ENCODE measurements at places on chromosomes 6 and 20. TPM values are rescaled to one million over a fixed set of nuclear protein-coding genes. Genes with fewer than 3 reads are reported as not detected.
A peak's percentile ranks its signal among the peaks of the same experiment; 100 is the strongest.

Gene SMIM8
- 3.5 TPM for total RNA-seq

DNA sequence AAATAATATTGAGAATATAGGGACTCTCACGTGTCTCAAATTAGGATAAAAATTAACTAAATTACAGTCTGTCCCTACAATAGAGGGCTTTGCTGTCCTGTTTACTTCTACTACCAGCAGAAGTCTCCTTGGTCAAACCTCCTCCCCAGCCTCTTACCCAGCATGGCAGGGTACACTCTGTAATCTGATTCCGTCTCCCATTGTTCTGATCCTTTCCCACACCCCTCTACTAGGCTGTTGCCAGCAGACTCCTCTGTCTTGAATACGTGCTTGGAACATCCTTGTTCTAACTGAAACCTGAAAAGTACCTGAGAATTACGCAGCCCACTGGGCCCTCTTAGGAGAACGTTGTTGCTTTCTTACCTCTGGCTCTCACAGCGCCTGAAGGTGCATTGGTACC lies 112.2 kb upstream of the PREP start:
- DNase-seq, result no peak

Gene ATF6B
- total RNA-seq, result 26.2 TPM

Gene FOXC1
- 17.9 TPM for total RNA-seq

GRCh38 chr6:149476789-149477455 lies 7.9 kb downstream of the ZC3H12D start:
- no peak for DNase-seq

DNA sequence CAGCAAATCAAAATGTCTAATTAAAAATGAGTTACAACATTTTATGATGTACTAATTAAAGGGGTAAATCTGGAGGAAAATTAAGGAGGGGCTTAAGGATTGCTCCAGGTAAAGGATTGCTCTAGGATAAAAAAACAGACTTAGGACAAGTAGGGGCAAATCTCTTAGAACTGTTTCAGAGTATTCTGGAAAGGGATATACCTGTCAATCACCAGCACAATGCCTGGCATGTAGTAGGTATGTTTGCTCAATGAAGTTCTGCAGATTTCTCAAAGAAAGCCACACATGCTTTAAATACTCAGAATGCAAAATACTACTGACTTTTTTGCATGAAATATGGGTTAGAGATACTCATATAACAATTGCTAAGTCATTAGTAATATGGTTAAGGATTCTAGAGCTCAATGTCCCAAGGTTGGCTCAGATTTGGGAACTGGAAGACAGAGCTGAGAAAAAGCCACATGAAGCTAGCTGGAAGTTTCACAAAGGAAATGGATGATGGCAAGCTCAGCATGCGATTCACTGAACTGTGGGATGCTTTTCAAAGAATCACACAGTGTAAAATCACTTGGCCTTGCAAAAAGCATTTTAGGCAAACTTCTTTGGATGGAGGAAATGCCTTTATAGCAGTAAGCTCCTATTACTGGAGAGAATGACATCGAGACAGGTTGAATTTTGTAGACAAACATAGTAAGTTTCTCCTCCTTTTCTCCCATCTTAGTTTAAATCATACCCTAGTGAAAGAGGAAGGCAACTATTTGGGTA lies 72.8 kb downstream of the MAP3K5 start:
- no peak for DNase-seq

Gene SNPH
- 5.9 TPM for total RNA-seq

DNA sequence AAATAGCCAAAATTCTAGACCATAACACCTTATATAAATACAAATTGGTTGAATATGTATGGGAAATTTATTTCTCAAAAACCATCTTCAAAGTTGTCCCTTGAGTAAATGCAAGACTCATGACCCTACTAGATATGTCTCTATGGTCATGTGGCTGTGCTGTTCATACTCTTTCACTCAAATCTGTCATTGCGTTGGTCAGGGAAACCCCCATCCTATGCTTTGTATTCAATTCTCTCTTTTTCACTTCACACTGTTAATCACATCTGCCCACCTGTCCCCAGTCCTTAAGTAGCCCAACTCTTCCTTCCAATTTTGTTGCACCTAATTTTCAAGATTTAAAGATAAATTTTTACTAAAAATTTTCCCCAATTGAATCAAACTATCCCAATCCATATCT lies 51.0 kb downstream of the RPS12 start:
- DNase-seq, result no peak

- DNase-seq, result no peak
Measured at GRCh38 chr6:80287607-80288006, 181.1 kb downstream of the BCKDHB start.

DNA sequence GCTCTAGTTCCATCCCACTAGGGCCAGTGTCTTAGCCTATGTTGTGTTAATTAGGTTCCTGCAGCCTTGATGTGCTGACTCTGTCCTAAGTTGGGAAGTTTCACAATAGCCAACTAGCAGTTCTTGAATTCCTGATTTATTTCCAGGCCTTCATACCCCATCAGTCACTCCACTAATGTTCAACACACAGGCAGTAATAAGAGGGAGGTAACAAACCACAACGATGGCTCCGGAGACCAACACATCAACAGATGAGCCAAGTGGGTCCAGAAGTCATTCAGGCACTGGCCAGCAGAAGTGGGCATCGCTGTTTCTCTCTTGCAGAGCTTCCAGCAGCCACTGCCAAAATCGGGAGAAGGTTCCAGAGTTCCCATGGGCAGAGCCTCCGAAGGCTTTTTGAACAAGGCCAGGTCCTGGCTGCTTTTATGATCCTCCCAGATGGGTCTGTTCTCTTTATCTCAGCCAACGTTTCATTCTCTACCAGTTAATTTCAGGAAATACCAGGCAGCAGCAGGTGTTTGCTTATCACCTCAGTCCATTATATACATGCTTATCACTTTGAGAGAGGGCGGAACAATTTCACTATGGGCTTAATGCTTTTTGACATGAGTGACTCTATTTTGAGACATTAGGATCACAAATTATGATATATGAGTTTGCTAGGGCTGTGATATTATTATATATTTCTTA lies 48.5 kb upstream of the NOP56 start:
- peak; percentile 5 for DNase-seq

DNA sequence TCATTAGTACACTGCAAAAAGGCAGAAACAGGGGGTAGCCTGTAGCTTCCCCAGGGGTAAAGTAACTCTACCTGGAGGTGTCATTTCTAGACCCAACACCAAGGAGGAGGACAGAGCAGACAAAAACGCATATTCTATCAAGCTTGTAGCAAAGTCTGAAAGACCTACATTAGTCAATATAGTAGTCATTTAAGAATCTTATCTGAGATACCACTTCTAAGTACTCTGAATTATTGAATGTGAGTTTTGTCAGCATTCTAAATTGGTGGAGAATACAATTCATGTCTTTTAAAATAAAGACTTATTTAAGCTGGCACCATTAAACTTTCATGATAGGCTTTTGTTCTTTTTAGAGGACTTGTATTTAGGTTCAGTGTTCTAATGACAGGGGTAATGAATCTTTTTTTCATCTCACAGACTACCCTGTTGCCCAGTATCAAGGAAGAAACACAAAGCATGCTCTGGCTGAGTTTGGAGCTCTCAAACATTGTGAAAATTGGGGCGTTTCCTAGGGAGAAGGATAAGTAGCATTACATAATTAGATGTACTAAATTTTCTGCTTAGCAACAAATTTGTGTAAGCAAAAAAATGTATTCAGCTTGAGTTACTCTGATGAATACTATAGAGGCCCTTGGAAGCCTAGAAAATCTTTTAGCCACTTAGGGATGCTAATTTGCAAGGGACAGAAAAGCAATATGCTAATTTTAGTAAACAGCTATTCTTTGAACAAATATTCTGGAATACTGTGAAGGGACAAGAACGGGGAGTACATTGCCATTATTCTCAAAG lies 255.4 kb upstream of the HSF2 start:
- no peak for DNase-seq

- DNase-seq, result peak; percentile 12
Measured at GRCh38 chr6:167267921-167268401, 23.2 kb upstream of the UNC93A start.

Gene PAX1
- total RNA-seq, result 0.10 TPM

Gene RFX6
- not detected for total RNA-seq

DNA sequence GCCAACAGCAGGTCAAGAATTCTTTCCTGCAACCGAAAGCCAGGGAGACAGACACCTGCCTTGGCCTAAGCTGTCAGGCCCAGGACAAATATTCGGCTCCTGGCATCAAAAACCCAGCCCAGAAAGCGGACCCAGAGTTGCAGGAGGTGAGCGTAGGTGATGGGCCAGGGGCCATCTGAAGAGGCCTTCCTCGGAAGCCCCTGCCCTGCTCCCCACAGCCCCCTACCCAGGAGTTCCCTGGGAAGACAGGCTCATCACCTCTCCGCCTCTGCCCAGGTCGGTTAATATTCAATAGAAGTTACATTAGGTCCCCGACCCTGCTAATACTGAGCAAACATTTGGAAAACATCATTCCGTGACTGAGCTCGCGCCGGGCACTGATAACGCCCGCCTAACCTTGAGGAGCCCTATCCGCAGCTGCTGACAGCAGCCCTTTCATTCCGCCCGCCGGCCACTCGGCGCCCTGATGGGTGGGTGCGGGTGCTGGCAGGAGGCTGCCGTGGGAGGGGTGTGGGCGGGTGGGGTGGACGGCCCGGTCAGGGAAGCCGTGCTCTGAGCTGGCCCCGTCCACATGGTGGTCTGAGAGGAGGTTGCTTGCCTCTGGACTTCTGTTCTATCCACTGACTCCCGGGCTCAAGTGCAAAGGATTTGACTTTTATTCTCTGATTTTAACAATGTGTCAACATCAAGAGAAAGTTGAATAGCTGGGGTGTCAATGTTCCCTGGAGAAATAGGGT lies 55.7 kb downstream of the HNF4A start:
- DNase-seq, result no peak

- no peak for DNase-seq
Measured at GRCh38 chr6:54515013-54515412, 206.8 kb downstream of the TINAG start.

Gene ZC2HC1B
- not detected for total RNA-seq

Gene GSTA4
- 16.3 TPM for total RNA-seq

DNA sequence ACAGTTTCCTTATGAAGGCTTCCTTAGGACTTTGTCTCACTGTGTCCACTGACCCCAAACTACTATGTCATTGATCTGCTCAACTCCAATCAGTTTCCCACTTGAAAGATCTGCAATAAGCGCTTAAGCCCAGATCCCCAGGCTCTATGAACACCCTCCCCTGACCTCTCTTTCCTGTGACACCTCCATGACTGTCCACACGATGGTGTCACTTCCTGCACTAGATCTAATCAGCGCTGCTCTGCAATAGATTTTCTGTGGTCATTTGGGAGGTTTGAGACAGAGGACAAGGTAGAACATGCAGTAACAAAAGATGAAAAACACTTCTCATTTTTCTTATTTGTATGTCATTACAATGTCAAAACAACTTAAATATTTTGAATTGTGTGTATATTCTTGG lies 304.6 kb upstream of the AGPAT4 start:
- no peak for DNase-seq

All from renal cortical epithelial cell (primary cell).